Activated naive CD8-positive, alpha-beta T cell treated with anti-CD3 and anti-CD28 coated beads, Interleukin-2, amount 50 U/mL, for 16 hours (primary cell): ENCODE measurements at places on chromosomes 4 and X.

DNA sequence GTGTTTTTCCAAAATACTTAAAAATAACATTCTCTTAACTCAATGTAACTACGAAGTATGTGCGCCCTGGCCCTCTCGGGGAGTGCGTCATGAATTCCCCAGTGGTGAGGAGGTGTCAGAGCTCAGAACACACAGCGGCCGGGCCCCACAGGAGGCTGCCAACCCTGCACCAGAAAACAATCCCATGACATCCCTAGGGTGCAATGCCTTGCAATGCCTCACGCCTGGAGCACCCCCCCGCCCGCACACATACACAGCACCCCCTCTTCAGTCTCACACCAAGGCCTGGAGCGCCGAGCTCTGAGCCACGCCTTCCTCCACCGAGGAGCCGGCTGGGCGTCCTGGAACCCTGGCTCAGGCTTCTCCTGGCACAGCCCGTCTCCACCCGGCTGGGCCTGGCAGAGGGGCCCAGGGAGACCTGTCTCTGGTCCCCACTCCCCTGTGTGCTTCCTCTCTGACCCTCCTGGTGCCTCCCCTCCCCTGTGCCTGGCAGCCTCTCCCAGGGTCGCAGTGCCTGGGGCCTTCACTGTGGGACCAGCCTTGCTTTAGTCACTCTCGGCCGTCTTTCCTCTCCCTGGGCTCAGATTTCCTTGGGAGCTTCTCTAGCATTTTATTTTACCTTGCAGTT, 108.2 kb upstream of the ADRA2C start:
- DNase-seq = no peak

DNA sequence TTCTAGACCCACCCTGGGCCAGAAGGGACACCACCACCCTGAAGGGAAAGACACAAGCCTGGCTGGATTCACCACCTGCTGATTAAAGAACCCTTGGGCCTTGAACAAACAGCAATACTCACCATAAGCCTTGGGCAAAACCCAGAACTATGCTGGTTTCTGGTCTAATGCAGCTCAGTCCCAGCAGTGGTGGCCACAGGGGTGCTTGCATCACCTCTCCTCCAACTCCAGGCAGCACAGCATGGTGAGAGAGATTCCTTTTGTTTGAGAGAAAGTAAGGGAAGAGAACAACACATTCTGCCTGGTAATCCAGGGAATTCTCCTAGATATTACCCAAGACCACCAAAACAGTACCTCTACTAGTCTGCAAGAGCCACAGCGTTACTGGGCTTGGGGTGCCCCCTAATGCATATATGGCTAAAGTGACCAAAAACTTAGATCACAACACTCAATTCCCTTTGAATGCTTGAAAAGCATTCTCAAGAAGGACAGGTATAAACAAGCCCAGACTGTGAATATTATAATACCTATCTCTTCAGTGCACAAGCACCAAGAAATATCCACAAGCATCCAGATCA, 25.7 kb downstream of the RNF128 start:
- no peak for DNase-seq

GRCh38 chr4:138665851-138666250, 349.7 kb upstream of the NOCT start:
- no peak for DNase-seq

- DNase-seq = no peak
Observed at GRCh38 chr4:140130677-140131076, 23.3 kb downstream of the MAML3 start.

DNA sequence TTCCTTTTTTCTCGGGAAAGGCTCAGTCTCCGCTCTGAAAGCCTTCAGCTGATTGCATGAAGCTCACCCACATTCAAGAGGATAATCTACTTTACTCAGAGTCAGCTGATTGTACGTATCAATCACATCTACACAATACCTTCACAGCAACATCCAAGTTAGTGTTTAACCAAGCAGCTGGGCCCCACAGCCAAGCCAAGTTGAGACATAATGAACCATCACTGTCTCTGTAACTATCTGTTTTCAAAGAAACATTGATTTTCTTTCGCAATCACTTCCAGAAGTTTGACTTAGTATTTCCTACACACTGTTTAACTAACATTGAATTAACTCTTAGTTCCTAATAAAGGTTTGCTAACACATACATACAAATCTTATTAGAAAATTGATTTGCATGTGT, 40.3 kb downstream of the RWDD4 start:
- no peak for DNase-seq

DNA sequence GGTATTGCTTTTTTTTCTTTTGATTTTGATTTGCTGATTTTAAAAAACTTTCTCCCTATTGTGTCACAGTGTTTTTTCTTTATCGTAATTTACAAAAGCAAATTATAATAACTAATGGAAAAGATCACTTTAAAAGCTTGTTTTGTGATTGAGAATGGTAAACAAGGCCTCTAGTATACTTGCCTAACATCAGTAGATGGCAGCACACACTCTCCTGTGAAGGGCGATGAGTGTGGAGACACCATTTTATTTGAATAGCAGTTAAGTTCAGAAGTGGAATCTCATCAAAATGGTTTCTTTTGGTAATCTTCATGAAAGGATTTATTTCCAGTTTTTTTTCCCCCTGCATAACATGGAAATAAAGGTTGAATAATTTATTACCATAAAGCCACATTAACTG, 72.3 kb downstream of the PAK3 start:
- DNase-seq = no peak

- DNase-seq = no peak
Observed at GRCh38 chrX:23788521-23788920, 5.5 kb downstream of the SAT1 start.

- DNase-seq = no peak
Observed at GRCh38 chrX:19063030-19063429, 59.2 kb downstream of the ADGRG2 start.

DNA sequence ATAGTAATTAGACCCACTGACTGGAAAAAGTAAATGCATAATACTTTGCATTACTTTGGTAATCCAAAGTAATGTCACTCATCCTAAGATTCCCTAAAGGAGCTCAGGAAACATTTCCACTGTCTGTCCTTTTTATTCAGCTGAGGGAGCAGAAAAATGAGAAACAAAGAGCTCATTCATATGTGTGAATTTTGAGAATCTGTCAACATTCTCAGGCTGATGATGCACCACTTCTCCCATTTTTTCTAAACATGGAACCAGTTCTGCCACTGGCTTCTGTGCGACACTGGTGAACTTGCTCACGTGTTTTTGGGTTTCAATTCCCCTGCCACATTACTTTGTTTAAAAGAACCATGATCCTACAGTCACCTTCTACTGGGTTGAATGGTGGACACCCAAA, 28.4 kb upstream of the ADH7 start:
- no peak for DNase-seq

DNA sequence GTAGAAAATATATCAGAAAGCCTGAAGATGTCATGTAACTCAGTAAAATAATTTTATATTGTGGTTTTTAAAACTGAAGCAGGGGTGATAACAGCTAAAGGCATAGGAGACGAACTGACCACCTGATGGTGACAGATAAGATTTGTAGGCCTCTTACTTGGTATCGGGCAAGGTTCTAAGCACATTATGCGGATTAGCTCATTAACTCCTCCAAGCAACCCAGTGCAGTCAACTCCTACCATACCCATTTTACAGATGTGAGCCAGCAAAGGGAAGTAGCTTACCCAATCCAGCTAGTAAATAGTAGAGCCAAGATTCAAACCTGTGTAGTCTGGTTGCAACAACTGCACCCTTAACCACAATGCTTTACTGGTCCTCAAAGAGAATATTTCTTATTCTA, 62.1 kb downstream of the CC2D2A start:
- DNase-seq = no peak

DNA sequence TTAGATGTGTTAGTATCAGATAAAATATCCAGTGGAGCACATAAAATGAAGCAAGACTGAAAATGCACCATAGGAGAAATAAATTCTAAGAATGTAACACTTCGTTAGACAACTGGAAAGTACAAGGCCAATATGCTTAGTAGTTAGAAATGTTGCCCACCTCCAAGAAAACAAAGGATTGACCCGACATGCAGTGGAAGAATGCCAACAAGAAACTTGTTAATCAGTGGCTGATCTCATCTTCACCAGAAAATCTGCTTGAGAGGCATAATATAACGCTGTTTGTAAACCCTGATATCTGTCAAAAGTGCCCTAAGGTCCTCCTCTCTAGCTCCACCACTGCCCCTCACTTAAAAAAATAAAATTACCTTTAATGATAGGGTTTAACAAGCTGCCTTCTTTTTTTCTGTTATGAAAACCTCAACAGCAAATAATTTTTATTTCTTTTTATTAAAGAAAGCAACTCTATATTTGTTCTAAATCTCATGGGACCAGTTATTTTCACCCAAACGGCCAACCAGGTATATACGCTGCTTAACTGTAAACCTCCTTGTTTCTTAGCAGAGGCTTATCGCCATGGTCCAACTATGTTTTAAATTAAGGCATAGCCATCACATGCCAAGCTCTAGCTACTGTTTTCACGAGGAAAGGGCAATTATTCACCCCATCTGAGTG, 1.8 kb downstream of the RASGEF1B start:
- DNase-seq = no peak

DNA sequence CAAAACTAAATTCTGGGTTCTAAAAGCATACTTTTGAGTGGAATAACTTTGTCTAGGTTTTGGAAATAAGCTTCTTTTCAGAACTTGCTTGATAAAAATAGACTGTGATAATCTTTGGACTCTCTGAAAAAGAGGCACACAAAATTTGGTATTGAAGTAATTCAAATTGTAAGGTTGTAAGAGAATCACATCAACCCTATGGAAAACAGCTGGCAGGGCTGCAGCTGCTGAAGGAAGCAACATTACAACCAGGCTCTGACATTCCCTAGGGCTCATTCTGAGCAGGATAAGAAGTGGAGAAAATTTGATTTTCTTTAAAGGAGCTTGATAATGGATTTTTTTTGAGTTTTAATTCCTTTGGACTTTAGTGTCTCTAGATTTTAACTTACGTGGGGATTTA, 147.6 kb downstream of the FSTL5 start:
- DNase-seq = no peak

- no peak for DNase-seq
Observed at GRCh38 chr4:123787512-123788080, 391.0 kb downstream of the SPRY1 start.

- DNase-seq = no peak
Observed at GRCh38 chr4:76108467-76109181, 34.1 kb downstream of the ART3 start.

DNA sequence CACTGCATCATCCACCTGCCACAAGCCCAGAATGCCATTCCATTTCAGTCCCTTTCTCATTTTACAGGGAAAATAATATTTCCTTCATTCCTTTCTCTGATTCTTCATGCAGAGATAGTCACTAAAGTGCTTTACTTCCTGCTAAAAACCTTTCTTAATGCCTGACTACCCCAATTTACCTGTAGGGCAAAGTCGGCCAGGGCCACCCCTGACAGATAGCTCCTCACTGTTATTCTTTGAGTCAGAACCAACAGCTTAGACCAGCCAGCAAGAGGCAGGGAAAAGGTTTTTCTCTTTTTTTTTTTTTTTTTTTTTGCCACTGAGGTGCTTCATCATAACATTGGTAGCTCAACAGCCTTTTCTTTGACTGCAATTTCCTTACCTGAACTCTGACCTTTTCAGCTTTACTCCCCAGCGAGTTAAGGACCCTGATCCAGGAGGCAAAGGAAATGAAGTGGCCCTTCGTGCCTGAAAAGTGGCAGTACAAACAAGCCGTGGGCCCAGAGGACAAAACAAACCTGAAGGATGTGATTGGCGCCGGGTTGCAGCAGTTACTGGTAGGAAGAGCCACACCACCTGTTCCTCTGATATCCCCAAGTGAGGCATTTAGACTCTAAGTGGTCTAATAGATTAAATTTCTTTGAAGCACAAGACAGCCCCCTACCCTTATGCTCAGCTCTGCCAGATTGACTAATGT, 85.0 kb downstream of the ALPK1 start:
- DNase-seq = no peak

- no peak for DNase-seq
Observed at GRCh38 chrX:1031521-1032430, 180.7 kb downstream of the CRLF2 start.

GRCh38 chrX:69556060-69557011, 52.2 kb downstream of the NALF2 start:
- DNase-seq = no peak

DNA sequence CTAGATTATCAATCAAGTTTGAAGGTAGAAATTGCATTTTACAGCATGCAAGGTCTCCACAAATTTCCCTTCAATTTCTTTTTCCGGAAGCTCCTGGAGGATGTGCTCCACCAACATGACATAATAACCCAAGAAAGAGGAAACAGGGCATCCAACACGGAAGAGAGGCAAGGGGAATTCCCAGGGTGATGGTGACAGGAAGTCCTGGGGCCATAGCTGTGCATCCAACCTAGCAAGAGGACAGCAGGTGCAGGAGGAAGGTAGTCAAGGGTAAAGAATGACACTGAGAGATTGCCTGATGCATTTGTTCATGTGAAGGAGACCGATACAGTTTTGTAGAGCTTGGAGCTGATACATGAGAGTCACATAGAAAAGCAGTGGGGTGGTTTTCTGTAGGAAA, 115.7 kb upstream of the LSM6 start:
- DNase-seq = no peak

DNA sequence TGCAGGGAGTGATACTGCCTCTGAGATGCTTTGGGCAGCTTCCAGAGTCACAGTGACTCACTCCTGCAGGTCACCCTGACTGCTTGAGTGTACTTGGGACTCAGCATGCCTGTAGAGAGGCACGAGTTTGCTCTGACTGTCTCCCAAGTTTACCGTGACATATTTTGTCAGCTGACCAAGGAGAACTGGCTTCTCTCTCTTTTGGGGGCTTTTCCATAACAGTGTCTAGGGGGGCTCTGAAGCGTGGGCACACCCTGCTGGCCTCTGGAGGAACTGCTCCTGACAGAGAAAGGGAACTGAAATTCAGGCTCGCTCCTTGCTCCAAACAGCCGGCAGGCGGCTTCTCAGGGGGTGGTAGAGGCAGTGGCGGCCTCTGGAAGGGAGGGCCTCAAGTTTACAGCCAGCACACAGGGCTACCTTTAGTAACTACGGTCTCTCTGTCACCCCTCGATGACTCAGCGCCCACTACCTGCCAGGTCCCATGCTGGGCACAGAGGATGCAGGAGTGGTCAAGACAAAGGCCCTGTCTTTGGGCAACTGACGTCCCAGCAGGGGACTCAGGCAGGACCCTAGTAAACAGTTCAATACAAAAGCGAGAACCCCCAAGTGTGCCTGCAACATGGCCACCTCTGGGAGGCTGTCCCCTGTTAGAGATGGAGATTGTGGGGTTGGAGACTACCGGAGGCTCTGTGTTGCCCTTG, 17.8 kb downstream of the ZNF185 start:
- DNase-seq = no peak
